ENCODE measurements at places on chromosomes 16 and 17.

DNA sequence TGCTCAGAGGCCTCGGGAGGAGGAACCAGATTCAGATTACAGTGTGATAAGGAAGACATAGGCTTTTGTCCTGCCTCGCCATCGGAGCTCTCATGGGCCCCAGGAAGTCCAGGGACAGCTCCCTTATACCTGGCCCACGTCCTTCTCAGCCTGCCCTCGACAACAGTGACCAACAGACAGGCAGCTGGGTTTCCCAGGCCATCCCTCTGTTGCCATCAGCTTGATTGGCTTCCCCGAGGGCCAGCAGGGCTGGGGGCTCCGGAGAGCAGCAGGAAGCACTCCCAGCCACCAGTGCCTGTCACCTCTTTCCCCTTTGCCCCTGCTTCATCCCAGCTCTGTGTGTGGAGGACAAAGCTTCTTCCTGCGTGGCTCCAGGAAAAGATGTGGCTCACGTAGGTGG, 17.6 kb downstream of the CD300A start:
- DNase-seq, result no peak

GRCh38 chr17:78378225-78379130, at the start of gene PGS1:
Gene PGS1 (plus strand): TSS chr17:78378649. CDS start chr17:78378666, 17 bp downstream.
- peak; percentile 58 for DNase-seq

GRCh38 chr16:58024486-58025350, 836 bp upstream of the MMP15 start:
- no peak for DNase-seq

DNA sequence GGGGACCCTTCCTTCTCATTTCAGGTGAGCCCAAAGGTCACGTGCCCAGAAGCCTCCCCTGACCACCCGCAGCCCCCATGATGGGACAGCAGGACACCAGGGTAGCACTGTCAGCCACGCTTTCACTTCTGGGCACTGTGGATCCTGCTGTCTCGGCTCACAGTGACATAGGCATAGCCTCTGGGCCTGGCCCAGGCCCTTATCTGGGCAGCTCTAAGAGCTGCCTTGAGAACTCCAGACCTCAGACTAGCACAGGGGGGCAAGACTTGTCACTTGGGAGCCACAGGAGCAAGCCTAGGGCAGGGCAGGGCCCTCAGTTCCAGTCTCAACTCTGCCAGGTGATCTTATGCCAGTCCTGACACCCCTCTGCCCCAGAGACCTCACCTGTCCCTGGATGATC, 4.7 kb downstream of the NATD1 start:
- DNase-seq, result no peak

GRCh38 chr16:31862761-31863160, 10.8 kb upstream of the ZNF267 start:
- DNase-seq, result no peak

- no peak for DNase-seq
These were observed 9.2 kb downstream of the HSBP1 start for GRCh38 chr16:83817022-83817421.

- DNase-seq, result no peak
These were observed 658.9 kb downstream of the TOX3 start for GRCh38 chr16:51888016-51888415.

DNA sequence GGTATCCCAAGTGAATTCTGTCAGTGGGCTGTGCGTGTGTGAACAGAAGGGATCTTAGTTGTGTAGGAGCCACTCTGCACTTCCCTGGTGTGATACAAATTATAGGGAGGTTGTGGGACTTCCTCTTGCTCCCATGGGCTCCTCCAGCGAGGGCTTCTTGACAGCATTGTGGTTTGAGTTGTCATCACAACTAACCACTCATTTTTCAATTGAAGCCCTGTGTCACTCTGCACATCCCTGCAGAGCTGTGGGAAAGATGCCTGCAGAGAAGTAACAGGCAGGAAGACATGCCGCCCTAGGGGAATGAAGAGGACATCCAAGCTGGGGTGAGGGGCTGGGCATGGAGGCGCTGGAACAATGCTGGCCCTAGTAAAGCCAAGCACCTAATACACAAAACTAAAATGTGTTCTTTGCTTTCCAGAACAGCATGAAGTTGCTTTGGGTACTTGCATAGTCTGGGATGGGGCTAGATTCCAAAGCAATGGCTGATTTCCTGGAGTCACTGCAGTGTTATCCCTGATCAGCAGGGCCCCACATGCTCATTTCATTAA, 692.5 kb downstream of the TOX3 start:
- no peak for DNase-seq

GRCh38 chr16:48503779-48504178, 106.2 kb downstream of the N4BP1 start:
- no peak for DNase-seq

- DNase-seq, result no peak
These were observed 101.5 kb upstream of the DNAH17 start for GRCh38 chr17:78678711-78679110.

DNA sequence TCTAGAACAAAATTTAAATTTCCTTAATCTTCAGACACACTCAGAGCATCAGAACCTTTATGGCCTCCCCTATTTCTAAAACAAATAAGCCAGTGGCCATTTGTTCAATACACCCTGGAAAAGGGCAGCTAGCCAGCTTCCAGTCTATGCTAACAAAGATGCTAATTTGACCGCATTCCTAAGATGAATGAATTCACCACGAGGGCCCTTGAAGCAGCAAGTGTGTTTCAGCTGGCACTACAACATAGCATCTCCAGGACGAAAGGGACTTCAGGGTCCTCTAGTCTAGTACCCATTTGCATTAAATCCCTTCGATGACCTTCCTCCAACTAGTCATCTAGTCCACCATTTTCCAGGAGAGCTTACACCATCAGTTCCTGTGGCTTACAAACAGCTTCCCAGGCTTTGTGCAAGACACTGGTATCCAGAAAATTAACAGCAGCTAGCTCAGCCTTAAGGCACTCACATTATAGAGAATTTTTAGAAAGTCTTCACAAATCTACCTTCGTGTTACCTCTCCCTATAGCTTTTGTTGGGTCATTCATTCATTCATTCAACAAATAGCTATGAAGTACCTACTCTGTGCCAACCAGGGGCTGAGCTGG, 10.9 kb downstream of the KRT37 start:
- no peak for DNase-seq

DNA sequence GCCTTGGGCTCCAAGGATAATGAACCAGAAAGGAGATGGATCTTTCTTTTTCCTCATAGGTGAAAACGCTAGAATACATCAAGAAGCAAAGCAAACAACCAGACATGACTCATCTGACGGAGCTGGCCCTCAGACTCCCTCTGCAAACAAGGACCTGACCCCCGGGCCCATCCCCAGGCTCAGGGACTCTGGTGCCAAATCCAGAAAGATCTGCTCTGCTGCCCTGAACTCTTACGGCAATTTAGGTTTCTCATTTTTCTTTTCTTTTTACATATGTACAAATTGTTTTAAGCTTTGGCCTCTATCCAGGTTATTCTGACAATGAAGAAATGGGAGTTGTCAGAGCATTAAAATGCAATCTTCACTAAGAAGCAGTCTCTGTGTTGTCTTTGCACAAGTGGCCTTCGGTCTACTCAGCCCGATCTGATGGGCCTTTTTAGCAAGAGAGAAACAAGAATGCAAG, 17.7 kb downstream of the KNOP1 start:
- no peak for DNase-seq

DNA sequence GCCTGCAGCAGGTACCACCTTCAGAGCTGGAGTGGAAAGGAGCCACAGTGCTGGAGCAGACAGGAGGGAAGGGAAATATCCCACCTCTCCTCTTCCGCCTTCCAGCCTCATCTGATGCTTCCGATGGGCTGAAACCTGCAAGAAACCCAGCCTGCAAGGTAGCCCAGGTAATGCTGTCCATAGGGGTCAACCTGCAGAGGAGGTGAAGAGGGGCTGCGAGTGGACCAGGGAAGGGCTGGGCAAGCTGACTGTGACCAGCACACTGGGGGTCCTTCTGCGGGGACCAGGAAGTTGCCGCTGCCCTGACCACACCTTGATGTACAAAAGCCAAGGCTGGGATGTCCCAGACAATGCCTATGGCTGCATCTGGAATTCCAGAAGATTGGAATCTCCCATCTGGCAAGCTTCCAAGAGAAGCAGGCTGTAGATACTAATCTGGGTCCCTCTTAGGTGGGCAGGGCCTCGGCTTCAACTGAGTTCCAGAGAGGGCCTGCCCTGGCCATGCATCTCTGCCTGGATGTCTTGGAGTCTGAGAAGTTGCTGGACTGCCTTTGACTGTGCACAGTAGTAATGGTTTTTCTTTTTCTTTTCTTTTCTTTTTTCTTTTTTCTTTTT, 5.8 kb downstream of the FOXL1 start:
- DNase-seq, result no peak

DNA sequence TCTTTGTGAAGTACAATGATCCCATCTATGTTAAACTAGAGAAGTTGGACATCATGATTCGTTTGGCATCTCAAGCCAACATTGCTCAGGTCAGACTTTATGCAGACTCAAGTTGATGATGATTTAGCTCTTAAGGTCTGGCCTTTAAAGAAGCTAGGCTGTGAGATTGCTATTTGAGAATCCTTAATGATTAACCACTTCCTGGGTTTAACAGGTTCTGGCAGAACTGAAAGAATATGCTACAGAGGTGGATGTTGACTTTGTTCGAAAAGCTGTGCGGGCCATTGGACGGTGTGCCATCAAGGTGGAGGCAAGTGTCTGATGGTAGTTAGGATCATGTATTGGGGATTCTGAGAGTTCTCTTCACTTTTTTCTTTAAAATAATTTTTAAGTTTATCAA, 40.3 kb downstream of the AP2B1 start:
- DNase-seq, result no peak

GRCh38 chr17:55162556-55162946, 102.2 kb upstream of the HLF start:
- DNase-seq, result no peak

DNA sequence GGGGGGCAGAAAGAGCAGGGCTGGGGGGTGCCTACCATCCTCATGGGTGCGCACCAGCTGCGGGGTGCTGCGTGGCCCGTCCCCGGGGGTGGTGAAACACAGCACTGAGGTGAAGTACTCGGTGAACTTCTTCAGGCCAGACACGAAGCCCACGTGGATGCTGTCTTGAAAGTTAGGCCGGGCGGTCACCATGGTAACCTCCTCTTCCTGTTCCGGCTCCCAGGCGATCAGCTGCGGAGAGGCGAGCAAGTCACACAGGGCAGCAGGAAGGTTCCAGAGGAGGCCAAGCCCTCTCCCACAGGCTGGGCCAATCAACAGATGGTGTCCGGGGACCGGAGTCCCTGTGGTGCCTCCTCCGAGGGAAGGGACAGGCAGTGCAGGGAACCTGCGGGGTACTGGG, 90.1 kb upstream of the CDC42EP4 start:
- no peak for DNase-seq

GRCh38 chr17:7415784-7416183, 4.3 kb upstream of the SPEM1 start:
- no peak for DNase-seq

DNA sequence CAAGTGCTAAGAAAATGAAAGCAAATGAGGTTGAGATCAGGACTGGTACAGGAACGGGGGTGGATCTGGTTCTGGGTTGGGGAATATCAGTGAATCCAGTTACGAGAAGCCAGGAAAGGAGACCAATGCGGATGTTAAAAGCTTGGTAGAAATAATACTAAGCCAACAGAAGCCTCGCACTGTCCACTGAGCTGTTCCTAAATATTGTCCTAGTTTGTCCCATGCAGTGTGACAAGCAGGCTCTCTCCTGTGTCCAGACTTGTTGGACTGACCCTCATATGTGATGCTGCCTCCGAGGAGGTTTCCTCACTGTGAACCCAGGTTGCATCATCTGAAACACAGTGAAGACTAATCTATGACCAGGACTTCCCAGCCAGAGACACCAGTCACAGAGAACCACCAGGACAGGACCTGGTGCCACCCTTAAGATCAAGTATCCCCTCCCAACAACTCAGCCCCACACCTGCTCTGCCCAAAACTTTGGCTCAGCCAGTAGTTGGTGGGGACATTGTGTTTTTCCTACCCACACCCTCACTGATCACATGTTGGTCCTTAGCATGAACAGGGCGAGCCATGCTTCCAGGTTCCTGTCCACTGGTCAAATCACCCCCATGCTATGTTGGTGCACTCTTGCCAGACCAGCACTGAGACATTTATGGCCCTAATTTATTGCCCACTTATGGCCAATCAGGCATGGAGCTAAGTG, 32.7 kb upstream of the SCNN1B start:
- no peak for DNase-seq

DNA sequence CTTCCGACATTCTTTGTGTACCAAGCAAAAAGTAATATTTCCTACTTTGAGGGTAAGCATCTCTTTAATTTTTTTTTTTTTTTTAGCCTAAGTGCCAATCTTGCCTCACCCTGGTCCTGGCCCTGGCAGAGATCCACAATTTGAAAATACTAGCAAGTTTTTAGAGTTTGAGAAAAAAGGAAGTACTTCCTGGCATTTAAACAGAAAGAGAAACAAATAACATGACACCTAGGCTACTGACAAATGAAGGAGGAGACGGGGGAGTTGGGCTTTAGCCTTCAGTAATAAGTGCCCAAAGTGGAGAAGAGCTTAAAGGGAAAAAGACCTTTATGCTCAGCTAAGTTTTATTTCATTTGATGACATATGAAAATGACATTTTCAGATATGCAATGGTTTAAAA, 92.8 kb downstream of the HS3ST3A1 start:
- no peak for DNase-seq

DNA sequence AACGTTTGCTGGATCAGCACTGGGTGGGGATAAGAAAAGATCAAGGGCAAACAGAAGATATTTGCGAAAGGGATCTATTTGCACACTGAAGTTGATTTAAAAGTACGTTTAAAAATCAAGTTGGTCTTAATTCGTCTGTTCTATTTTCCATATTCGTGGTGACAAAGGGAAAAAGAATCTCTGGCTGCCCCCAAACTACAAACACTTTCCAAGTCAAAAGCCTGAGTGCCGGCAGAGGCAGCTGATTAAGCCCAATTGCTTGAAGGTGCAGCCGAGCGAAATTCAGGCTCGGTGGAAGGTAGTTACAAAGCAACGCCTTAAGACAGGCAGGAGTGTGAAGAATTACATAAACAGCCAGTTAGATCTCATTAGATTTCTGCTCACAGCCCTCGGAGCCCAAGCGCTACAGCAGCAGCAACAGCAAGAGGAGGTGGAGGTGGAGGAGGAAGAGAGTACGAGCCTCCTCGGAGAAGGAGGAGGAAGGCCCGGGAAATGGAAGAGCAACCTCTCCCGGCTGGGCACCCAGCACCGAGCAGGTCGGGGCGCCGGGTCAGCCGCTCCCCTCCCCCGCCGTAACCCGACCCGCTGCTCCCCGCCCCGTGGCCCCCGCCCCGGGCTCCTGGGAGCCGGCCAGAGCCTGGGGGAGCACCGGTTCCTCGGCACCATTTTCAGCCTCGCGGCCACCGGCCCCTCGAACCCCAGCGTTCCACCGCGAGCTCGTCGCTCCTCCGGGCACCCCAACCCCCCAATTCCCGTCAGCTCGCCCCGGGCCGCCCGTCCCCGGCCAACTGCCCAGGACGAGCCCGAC, 890 bp downstream of the TOB1 start:
- DNase-seq, result no peak
